Fibroblast of upper back skin (primary cell): ENCODE measurements at places on chromosomes 2 and 18.

DNA sequence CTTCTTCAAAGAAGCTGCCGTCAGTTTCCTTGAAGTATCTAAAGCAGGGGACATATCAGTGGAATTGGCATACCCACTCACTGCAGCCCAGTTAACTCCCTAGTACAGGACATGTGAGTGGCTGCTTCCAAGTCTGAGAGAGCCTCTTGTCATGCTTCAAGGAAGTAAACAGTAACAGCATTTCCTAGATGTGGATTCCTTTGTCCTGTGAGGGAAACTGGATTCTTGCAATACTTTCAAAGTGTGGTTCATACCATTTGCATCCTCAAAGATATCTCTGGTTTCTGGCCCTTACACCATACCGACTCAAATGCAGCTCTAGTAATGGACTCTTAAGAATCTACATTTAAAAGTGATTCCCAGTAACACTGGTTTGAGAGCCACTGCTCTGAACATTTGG is 87.2 kb downstream of the ESCO1 start:
- DNase-seq = peak; percentile 7

DNA sequence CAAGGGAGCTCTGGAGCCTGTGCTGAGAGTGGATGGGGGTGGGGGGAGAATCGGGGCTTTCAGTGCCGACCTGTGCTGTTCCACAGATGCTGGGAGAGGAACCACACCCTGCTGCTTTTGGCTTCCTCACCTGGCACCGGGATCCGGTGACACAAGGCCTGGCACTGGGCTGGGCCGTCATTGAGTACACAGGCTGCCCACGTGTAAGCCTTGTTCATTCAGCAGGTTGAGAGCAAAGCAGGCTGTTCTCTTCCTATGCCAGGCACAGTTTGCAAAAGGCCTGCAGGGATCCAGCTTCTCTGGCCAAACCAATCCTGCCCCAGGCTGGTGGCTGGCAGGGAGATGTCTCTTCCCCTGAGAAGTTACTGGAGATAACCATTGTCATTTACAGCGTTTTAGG is 17.1 kb downstream of the TRIB2 start:
- DNase-seq = no peak

DNA sequence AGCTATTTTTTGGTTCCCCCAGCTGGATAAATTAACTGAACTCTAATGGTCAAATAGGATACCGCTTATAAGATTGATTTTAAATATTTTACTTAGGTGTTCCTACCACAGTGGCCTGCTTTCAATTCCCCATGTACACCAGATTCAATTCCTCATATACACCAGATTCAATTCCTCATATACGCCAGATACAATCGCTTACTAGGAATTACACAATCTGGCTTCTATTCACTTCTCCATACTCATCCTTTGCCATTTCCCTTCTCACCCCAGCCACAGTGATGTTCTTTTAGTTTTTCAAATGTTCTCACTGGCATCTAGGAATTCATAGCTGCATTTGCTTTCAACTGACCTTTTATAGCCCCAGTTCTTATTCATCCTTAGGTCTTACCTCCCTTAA is 66.5 kb downstream of the SLC40A1 start:
- DNase-seq = no peak

DNA sequence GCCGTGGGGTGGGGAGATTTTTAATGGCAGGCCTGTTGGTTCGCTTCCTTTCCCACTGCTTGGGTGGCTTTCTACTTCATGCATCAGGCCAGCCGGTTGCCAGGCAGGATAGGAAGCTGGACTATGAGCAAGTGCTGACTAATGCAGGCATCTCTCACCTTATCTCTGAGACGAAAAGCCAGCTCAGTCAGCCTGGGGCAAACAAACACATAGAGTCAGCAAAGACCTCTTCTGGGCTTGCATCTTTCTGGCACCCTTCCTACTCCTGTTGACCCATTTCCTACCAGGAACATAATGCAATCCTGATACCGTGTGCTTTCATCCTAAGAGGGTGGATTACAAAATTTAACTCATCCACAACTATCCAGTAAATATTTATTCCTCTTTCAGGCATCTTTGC is 416.6 kb upstream of the MEX3C start:
- DNase-seq = peak; percentile 34

GRCh38 chr2:179825494-179825893 is 35.9 kb downstream of the ZNF385B start:
- no peak for DNase-seq

- no peak for DNase-seq
These were observed 47.7 kb upstream of the EML6 start for GRCh38 chr2:54675738-54676137.

DNA sequence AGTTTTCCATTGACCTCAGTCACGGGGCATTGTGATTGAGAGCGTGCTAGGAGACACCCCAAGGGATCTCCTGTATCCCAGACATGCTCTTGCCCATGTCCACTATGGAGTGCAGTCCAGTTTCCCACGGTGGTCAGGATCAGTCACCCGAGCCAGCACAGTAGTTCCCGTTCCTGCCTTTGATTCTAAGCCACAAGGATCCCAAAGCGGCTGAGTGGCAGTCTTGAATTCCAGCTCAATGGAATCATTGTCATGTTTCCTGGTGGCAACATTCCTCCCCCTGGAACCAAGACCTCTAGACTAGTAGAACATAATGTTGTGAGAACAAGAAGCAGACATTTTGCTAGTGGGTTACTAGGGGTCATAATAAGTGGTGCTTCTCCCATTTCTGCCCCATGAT is 154.3 kb downstream of the SEPTIN10 start:
- no peak for DNase-seq

GRCh38 chr2:68465081-68465916 is 1.8 kb downstream of the FBXO48 start:
- peak; percentile 36 for DNase-seq

GRCh38 chr2:158932131-158932645 is 36.3 kb upstream of the TANC1 start:
- peak; percentile 95 for DNase-seq

GRCh38 chr2:65746931-65747675 is 314.7 kb upstream of the SPRED2 start:
- no peak for DNase-seq

DNA sequence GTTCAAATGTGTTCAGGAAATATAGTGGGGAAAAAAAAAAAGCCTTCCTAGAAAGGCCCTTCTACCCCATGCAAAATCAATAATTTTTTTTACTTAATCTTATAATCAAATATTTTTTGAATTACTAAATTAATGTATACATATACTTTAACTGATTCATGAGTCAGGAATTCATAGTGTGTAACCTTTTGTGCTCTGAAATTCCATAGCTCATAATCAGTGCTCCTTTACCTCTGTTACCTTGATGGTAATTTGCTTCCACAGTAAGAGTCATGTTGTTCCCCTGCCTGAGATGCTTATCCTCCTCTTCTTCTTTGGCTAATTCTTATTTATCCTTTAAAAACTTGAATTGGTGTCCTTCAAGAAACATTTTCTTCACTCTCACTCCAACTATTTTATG is 414.2 kb downstream of the THSD7B start:
- peak; percentile 6 for DNase-seq

DNA sequence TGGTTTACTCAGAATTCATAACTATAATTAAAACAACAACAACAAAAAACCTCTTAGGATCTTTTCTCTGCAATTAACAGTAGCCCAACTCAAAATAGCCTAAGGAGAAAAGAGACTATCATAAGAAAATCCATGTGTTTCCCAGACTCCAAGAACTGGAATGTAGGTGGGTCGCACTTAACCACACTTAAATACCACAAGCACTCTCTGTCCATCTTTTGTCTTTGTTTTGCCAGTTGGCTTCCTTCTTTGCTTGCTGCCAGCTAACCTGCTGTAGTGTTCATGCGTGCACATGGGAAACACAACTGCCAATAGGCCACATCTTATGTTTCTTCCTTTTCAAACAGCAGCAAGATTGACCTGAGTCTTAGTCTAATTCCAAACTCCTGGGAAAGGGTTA is 24.1 kb upstream of the ACVR1 start:
- peak; percentile 13 for DNase-seq

- DNase-seq = no peak
These were observed 23.1 kb downstream of the SFTPB start for GRCh38 chr2:85644909-85645308.

GRCh38 chr2:99787769-99788382 is 298.1 kb upstream of the REV1 start:
- DNase-seq = no peak

GRCh38 chr18:76699923-76700322 is 122.4 kb upstream of the ZNF236 start:
- peak; percentile 19 for DNase-seq

- no peak for DNase-seq
These were observed 649.4 kb downstream of the CPS1 start for GRCh38 chr2:211205836-211206235.

DNA sequence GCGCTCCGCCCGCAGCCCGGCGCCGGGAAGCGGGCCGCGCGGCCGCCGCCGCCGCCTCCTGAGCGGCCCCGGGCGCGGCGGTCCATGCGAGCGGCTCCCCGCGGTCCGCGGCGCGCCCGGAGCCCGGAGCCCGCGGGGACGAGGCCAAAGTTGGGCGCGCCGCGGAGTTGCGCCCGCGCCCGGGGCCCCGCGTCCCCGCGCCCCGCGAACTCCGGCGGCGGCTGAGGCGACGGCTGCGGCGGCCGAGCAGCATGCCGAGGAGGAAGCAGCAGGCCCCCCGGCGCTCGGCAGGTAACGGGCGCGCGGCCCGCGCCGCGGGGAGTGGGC is 992 bp downstream of the TSHZ1 start:
- no peak for DNase-seq

- peak; percentile 11 for DNase-seq
These were observed 29.0 kb downstream of the LGALSL start for GRCh38 chr2:64482765-64483504.

DNA sequence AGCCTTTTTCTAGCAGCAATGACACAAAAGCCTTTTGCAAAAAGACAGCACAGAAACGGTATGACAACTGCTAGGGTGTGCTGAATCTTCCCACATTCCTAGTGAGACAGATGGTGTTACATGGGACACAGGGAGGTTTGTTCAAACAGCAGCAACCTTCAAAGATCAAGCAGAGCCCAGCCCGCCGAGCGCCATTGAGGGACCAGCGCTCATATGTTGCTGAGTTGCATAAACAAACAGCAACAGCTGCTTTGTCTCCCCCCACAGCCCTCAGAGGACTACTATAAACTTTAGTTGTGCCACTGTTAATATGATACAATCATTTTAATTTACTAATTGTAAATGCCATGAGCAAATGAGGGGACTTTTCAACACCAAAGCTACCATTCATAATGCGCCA is 117.7 kb downstream of the ZEB2 start:
- DNase-seq = no peak

DNA sequence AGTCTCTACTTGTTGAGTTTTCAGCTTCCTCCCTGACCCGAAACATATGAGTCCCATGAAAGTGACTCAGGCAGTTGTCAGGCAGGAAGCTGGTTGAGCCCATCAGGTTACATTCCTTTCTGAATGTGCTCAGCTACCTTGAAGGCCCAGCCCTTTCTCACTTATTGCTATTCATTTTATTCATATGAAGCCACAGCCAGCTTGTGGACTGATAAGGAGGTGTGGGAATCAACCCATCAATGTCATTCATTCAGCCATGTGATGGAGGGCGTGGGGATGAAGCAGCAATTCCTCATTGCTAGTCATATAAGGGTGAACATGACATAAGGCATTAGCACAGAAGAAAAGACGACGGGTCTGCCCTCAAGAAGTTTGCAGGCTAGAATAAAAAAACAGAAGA is 5.3 kb upstream of the VPS4B start:
- no peak for DNase-seq

GRCh38 chr2:154827286-154827685 is 128.8 kb downstream of the KCNJ3 start:
- DNase-seq = no peak

DNA sequence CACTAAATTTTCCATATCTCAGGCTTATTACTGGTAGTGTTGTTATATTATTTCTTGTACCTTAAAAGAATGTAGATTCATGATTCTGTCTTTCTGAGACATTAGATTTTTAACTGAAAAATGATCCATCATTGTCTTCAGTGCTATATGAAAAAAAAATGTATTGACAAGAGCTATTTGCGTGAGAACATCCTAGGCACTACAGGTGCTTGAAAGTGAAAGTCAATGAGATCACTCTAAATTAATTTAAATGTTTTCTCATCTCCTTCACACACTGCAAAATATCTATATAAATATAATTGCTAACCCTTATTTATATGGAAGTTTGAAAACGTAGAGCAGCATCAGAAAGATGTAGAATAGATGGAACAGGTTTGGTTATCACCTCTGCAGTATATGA is 684.6 kb downstream of the TRIB2 start:
- DNase-seq = no peak

DNA sequence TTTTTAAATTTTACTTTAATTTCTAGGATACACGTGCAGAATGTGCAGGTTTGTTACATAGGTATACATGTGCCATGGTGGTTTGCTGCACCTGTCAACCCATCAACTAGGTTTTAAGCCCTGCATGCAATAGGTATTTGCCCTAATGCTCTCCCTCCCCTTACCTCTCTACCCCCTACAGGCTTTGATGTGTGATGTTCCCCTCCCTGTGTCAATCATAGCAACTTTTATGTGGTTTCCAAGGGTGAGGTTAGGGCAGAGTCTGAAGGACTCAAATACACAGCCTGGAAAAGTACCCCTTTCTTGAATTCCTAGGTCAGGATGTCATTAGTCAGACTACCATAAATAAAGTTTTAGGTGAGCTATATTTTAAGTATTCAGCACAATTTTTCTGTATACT is 31.1 kb upstream of the MYT1L start:
- no peak for DNase-seq

DNA sequence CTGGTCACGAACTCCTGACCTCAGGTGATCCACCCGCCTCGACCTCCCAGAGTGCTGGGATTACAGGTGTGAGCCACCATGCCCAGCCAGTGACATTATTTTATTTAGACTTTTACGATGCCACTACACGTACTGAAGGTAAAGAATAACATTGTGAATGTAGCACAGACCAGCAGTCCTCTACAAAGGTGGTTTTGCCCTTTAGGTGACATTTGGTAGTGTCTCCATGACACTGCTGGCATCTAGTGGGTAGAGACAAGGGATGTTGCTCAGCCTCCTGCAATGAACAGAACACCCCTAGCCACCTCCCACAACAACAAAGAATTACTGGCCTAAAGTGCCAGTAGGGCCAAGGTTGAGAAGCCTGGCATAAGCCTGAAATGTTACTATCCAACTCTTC is 69.5 kb downstream of the MYOM1 start:
- DNase-seq = no peak

GRCh38 chr2:43221763-43222474 is 4.5 kb downstream of the ZFP36L2 start:
- DNase-seq = peak; percentile 97

DNA sequence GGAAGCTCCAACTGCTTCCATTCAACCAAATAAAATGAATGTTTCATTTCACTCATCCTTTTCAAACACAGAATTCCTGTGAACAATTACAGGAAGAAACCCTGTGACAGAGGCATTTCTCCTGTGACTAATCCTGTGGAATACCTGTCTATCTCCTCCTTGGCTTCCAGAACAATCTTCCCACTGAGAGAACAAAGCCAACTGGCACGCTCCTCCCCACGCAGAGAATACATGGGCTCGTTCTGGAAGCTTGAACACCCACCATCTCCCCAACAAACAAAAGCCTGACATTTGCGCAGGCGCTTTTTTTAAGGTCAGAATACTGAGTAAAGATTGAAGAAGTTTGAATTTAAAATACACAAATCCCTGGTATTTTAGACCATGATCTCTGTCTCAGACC is 104.7 kb upstream of the SLC66A3 start:
- DNase-seq = no peak

- DNase-seq = peak; percentile 57
These were observed 42.4 kb downstream of the HK2 start for GRCh38 chr2:74876081-74876886.

GRCh38 chr2:218727502-218728165 is 17.0 kb downstream of the TTLL4 start:
- no peak for DNase-seq
